ENCODE measurements at places on chromosomes 7 and 10. TPM values are rescaled to one million over a fixed set of nuclear protein-coding genes. Genes with fewer than 3 reads are reported as not detected.

DNA sequence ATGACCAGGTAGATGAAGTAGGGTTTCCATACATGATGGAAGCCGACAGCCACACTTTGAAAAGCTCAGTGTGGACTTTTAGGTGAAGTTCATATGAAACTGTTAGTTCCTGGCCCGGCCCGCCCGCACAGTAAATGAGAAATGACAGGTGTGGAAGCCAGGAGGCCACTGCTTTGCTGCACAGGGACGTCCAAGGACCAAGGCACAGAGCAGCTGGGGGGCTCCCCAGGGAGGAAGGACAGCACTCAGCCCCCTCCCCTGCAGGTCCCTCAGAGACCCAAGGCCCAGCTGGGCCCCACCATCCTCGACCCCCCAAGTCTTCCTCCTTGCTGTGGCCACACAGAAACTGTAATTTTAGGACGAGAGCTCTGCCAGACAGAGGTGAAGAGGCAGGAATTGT is 219.2 kb downstream of the PTPRN2 start:
- DNase-seq = no peak

DNA sequence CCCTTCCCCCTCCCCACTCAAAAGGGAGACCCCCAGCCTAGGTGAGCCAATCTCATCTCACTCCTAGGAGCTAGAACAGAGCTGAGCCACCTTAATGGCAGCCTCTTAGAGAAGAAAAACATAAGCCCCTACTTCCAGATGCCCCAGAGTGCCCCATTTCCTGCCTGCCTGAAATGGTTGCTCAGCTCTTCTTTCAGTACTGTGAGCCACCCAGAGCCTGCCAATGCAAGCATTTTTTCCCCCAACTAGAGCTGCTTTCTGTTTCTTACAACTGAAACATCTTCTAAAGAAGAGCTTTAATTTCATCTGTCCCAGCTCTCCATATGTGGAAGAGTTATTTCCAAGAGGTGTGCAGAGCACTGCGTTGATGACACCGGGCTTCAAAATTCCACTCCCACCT is 136.7 kb downstream of the PLPP4 start:
- DNase-seq = no peak

DNA sequence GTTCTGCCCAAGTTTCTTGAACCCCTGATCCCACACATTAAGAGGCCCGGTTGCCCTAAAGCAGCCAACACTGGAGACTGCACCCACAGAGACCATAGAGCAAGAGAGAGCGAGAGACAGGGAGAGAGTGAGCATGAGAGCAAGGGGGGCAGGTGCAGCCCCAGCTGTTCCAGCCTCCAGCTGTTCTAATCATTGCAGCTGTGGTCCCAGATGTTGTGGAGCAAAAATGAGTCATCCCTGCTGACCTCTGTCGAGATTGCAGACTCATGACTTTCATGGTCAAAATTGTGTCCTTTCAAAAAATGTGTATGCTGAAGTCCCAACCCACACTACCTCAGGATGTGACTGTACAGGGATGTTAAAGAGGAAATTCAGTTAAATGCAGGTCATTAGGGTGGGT is 143.9 kb upstream of the FRMD4A start:
- no peak for DNase-seq

DNA sequence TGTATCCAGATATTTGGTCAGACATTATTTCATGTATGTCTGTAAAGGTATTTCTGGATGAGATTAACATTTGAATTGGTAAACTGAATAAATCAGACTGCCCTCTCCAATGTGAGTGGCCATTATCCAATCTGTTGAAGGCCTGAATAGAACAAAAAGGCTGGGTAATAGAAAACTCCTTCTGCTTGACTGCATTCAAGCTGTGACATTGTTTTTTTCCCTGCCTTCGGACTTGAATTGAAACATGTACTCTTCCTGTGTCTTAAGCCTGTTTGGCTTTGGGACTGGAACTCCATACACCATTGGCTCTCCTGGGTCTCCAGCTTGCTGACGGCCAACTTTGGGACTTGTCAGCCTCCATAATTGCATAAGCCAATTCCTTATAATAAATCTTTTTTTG is 36.0 kb upstream of the ARHGAP21 start:
- DNase-seq = no peak

CNTNAP2 gene
- not detected for total RNA-seq

GRCh38 chr10:101143345-101143630 is 12.2 kb downstream of the TLX1 start:
- no peak for DNase-seq

LMTK2 gene
- total RNA-seq = 18.6 TPM

DNA sequence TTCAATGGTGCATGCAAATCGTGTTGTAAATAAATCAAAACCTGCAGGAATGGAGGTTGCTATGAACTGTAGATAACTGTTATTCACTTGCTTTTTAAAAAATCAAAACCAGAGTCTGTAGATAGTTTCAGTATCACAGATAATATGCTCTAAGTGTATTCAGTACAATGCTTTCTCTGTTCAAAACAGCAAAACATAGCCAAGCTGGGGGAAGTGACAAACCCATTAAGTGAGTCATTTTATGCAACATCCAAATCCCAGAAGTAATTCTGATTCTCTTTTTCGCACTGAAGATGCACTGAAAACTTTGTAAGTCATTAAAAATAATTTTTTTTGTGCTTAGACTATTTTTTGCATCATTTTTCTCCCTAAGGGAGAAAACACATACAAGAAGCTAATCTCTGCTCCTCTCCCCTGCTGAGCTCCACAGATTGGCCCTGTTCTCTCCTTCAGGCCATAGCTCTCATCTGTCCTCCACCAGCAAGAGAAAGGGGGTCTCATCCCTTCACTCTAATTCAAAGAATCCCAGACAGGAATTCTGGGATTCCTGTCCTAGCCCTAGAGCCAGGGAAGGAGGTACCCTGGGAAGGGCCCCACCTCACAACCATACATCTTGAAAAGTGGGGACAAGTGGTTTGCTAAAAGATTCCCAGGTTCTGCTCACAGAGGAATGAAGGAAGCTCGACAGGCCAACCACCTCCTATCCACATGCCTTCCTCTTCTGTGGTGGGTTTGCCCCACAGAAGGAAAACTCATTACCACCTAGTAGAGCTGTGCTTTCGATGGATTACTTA is 4.9 kb downstream of the PRTFDC1 start:
- no peak for DNase-seq

- no peak for DNase-seq
Observed at GRCh38 chr7:70527520-70528115, 604.3 kb upstream of the GALNT17 start.

- DNase-seq = no peak
Observed at GRCh38 chr10:24571870-24572450, 151.7 kb downstream of the ARHGAP21 start.

SLC26A3 gene
- 0.48 TPM for total RNA-seq

SDK1 gene
- 0.40 TPM for total RNA-seq

DNA sequence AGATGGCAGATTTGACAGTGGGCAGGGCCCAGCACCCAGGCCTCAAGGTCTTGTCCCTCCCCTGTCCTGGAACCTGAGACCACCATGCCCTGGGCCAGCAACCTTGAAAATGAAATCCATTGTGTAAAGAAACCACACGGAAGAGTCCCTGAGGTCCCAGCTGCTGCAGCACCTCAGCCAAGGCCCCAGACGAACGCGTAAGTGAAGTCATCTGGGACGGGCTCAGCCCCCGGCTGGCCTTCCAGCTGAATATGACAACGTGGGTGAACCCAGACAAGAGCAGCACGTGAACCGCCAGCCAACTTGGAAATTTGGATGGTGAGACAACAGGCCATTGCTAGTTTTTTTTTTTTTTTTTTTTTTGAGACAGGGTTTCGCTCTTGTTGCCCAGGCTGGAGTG is 70.3 kb downstream of the CYTH3 start:
- DNase-seq = no peak

CRYGN gene
- total RNA-seq = not detected

DNA sequence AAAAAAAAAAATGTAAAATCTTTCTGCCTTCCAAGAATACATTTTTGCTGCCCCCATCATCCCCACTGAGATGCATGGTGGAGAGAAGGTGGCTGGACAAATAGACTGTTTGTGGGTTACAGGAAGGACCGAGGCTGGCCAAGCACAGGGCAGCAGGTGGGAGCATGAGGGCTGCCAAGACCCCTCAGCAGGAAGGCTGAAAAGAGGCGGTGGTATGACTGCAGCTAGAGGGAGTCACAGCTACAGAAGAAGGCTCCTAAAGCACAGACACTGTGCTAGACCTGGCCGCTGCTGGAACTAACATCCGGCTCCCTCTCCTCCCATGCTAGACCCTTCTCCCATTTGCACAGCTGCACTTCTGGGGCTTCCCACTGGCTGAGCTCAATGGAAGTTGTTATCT is 289.6 kb downstream of the TCERG1L start:
- DNase-seq = no peak

GSTO2 gene
- 0.73 TPM for total RNA-seq

- DNase-seq = no peak
Observed at GRCh38 chr7:140294454-140294853, 103.9 kb downstream of the SLC37A3 start.

GRCh38 chr10:70694418-70695141 is 22.3 kb downstream of the ADAMTS14 start:
- DNase-seq = no peak

DNA sequence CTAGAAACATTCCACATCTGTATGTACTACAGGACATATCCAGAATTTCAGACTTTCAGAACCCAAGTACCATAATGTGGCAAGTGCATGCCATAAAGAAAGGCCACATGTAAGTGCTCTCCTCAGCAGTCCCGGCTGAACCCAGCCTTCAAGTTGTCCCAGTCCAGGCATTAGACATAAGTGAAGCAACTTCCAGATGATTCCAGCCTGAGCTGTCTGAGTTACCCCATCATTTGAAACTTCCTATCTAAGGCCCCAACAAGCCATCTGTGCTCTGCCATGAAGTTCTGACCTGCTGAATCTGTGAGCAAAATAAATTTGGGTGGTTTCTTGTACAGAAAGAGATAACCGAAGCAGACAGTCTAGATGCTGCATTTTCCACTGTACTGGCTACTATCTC is 218.8 kb downstream of the IPMK start:
- DNase-seq = no peak

KIAA1549 gene
- total RNA-seq = 0.53 TPM

DNA sequence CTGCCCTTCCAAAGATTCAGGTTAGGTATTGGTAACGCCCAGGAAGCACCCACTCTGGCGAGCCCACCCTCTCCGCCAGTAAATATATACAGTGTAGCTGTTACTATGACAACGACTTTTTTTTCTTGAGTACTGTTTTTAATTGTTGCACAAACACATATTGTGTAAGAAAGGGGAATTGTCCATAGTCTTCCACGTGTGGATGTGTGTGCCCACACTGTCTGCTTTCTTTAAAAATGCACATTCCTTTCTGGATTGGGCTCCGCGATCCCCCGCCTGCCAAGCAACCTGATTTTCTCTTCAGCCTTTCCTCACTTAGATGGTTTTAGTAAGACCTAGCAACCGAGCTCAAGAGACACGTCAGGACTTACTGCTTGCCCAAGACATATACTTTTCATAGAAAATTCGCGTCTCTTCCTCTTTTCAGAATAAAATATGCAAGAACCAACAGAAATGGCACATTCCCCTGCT is 247.8 kb downstream of the EBF3 start:
- no peak for DNase-seq

ACSM6 gene
- not detected for total RNA-seq

SEC61A2 gene
- 9.4 TPM for total RNA-seq

All from activated T-cell treated with anti-CD3 and anti-CD28 coated beads, Interleukin-2, amount 50 U/mL, for 4 hours (primary cell).